ENCODE measurements at places on chromosomes 16 and 17.

DNA sequence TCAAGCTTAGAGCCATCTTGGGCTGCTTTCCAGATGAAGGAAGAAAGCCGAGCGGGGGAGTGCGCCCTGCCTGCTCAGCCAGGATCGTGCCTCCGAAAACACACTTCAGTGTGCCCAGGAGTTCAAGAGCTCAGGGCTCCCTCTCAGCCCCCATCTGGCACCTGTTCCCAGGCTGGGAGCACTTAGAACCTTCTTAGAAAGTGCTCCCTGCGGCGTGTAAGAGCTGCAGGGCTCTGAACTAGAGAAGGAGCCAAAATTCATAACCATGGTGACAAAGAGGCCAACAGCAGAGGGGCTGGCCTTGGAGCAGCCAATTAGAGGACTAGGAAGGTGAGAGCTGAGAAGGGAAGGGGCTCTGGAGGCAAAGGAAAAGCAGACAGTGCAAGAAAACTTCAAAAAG lies 59.0 kb upstream of the TNRC6C start:
- DNase-seq, result no peak

DNA sequence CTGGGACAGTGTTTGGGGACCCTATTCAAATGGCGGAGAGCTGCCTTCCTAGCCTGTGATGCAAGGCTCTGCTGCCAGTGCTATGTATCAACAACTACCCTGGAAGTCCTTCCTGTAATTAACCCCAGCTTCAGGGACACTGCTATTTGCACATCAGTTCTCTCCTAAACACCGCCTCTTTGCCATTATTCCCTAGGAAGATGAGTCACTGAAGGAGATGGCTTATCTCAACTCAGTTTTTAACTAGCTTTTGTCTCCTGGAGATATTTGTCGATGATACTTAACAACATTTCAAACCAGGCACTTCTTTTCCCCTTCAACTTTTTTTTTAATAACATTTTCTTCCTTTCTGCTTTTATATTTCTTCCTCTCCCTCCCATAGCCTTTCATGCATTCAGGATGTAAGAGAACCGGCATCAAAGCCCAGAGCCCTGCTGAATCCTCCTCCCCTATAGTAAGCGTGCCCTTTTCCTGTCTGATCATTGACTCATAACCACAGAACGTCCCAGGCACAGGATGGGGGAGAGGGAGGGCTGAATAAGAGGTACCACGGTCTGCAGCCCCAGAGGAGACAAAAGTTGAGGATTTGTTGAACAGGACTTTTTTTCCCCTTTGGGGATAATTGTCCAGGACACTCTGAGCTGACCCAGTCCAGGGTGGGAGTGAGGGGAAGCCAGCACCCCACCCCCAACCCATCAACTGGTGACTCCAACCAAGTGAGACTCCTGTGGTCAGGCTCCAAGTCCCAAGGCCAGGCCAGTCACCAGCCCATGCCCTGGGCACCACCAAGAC lies 387.8 kb upstream of the SALL1 start:
- no peak for DNase-seq

GRCh38 chr16:16904601-16905000 lies 525.7 kb downstream of the NPIPA7 start:
- no peak for DNase-seq

DNA sequence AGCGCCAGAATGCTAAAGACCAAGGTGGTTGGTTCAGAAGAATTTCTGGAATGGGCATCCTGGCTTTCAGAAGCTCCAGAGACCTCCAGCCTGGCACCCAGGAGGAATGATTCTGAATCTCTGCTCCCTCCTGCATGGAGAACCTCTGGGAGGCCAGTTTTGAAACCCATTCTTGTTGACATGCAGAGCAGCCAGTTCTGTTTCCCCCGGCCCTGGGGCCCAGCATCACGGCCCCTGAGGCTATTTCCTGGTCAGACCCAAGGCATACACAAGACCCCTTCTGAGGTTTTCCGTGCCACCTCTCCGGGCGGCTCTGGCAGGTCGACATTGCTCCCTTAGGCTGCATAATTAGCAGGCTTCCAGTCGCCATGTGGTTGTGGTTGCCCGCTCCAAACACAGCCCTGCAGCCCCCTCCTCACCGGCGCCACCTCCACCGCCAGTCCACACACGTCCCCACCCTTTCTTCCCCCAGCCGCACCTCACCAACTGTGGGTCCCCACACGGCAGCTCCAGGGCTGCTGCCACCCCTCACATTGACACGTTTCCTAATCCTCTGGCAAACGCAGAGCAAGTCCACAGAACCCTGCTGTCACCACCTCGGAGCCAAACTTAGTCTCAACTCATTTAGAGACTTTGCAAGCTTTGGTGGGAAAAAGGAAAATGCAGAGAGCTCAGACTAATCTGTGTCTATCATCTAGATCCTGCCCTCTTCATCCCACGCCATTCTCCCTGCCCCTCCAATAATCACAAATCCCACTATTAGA lies 367.1 kb downstream of the SOX9 start:
- DNase-seq, result no peak

DNA sequence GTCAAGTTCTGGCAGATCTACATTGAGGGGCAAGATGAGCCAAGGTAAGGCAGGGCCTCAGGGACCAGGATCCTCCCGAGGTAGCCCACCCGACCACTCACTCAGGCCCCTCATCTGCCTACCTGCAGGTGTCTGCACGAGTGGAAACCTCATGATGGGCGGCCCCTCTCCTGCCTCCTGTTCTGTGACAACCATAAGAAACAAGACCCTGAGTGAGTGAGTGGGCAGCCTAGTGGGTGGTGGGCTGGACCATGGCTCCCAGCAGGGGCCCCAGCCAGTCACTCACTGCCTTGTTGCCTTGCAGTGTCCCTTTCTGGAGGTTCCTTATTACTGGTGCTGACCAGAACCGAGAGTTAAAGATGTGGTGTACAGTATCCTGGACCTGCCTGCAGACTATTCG lies 5.4 kb downstream of the EDC4 start:
- DNase-seq, result no peak

- no peak for DNase-seq
These were observed 16.5 kb downstream of the ZP2 start for GRCh38 chr16:21194771-21195301.

DNA sequence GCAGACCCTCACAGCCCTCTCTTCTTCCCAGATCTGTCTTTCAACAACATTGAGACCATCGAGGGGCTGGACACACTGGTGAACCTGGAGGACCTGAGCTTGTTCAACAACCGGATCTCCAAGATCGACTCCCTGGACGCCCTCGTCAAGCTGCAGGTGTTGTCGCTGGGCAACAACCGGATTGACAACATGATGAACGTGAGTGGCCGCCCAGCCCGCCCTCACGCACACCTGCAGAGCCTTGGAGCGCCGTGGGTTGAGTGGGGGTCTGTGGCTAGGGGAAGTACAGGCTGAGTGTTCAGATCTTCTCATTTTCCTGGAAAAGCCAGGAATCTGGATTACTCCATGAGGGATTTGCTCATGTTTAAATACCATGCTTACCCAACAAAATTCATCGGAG lies 15.2 kb downstream of the DRC3 start:
- no peak for DNase-seq

DNA sequence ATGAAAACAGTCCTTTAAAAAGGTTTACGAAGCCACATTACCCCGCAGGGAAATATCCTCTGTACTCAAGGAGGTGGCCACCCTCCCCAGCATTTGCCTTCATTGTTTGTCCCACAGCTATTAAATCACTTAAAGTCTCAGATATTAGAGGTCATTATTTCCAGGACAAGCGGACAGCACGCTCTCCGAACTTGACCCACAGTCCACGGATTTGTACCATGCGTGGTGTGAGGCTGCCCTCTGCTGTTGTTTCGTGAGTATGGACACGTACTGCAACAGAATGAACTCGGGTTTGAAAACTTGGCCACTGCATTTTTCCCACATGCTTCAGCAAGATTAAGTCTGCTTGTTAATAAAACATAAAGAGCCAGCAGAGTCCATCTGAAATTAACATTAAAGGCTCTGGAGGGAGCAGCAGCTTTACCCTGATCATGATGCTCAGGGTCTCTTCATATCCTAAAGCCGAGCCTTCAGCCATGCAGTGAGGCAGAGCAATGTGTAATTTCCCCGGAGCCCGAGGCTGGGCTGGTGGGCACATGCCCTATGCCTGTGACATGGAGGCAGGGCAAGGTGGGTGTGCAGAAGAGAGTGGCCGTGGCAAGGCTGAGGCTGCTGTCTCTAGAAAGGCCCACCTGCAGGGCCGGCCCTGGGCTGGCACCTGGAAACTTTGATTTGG lies 19.7 kb downstream of the MEAK7 start:
- DNase-seq, result no peak

- DNase-seq, result no peak
These were observed 17.8 kb downstream of the RGS9 start for GRCh38 chr17:65154770-65155589.

GRCh38 chr17:35738519-35739133 lies 7.2 kb downstream of the RASL10B start:
- DNase-seq, result no peak

DNA sequence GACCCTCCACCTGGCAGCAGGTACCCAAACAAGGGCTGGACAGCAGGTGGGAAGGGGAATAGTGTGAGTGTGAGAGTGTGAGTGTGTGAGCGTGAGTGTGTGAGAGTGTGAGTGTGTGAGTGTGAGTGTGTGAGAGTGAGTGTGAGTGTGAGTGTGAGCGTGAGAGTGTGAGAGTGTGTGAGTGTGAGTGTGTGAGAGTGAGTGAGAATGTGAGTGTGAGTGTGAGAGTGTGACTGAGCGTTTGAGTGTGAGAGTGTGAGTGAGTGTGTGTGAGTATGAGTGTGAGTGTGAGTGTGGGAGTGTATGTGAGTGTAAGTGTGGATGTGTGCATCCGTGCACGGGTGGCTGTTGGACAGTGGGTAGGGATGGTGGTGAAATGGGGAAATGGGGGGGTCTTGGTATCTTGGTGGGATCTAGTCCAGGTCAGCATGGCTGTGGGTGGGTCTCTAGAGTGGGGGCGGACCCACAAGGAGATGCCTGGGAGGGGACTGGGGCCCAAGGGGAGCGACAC lies 408 bp downstream of the ADGRG1 start:
- no peak for DNase-seq

- no peak for DNase-seq
These were observed 664.5 kb upstream of the SALL1 start for GRCh38 chr16:51815523-51815922.

- no peak for DNase-seq
These were observed 4.7 kb downstream of the C1QTNF1 start for GRCh38 chr17:79028496-79029326.

DNA sequence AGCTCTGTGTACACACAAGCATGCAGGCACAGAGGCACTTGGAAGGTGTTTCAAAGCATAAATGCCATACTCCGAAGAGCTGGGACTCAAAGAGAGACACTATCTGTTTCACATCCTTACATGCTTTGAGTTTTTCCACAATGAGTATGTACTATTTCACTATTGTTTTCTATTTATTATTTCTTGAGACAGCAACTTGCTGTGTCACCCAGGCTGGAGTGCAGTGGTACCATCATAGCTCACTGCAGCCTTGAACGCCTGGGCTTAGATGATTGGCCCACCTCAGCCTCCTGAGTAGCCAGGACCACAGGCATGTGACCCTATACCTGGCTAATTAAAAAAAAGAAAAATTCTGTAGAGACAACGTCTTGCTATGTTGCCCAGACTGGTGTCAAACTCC lies 31.6 kb downstream of the CYB5D2 start:
- no peak for DNase-seq

DNA sequence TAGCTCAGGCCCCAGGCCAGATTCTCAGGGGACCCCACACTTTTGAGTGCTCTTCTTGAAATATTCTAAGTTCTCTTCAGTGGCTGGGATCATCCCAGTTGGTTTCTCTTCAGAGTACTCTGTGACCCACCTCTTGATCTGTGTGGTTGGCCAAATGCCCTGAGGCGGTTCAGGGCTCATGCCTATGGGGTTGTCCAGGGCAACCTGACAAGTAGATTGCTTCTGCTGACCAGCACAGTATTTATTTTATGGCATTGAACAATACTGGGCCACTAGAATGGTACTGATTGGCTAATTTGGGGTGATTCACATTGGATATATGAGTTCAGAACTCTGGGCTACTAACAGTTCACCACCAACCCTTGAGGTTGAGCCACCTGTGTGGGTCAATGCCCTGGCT lies 7.4 kb upstream of the GOSR2 start:
- DNase-seq, result no peak

DNA sequence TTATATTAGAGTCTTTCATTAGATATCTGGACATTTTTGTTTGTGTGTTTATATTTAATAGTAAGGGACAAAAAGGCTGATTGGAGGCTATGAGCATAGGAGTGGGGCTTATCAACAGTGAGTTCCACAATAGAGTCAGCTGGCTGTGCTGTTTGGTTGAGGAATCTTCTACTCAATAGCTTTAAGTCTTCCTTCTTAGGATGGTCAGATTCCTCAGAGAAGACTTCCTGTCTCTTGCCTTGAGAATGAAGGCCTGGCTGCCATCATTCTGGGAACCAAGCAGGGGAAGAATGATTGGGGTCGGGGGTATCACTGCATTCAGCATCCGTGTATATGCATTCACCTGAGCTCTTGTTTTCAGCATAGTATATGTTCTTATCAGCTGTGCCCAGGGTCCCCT lies 31.9 kb upstream of the ABCC11 start:
- no peak for DNase-seq

- no peak for DNase-seq
These were observed 33.8 kb downstream of the PIPOX start for GRCh38 chr17:29076722-29077121.
